ENCODE measurements at places on chromosomes 1 and 21.
A peak's percentile ranks its signal among the peaks of the same experiment; 100 is the strongest.

DNA sequence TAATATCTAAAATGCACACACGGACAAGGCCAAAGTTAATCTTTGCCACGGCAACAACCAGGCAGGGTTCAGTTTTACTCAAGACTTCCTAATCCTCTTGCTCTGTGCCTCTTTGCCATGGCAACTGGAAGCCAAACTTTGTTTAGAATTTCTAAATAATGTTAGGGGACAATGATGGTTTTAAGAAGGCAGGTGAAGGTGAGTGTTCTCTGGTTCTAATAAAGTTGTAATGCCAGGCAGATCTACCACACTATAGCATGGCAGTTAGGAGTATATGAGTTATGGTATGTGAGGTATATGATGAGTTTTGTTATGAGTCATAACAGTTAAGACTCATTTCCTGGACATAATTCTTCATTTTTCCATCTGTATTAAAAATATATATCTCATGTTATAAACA lies 2.7 kb downstream of the PTPRC start:
- peak; percentile 74 for DNase-seq

- peak; percentile 85 for DNase-seq
Measured at GRCh38 chr1:202164271-202165037, 4.1 kb upstream of the PTPN7 start.

DNA sequence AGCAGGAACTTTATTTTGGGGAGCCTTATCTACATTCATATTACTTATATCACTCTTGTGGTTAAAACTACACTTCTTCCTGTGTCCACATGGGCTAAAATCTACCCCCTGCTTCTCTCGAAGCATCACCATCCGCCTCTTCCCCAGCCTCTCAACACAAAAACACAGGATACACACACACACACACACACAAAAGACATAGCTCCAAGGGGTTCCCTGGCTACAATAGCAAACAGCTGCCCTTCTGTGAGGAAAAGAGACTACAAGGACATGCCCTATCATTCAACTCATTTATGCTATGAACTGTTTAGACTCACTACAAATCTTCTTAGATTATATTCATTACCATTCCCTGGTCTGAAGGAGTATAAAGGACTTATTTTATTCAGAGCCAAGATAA lies 155.0 kb downstream of the PIGK start:
- no peak for DNase-seq

DNA sequence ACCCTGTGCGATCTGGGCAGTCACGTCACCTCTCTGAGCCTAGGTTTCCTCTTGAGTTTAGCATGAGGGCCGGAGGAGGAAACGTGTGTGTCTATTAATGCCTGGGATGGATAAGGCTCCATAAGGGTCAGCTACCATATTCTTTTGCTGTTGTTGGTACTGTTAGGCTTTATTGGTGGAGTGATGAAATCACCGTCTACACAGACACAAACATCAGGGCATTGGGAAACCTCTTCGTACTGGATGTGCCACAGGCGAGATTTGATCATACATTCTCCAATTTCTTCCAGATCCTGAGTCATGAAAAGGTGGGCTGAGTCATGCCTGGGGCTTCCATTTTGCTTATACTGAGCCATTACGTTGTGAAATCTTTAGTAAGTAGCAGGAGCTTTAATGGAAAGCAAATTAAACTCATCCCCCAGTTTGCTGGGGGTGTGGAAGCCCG lies 24.9 kb upstream of the GRHL3 start:
- no peak for DNase-seq

DNA sequence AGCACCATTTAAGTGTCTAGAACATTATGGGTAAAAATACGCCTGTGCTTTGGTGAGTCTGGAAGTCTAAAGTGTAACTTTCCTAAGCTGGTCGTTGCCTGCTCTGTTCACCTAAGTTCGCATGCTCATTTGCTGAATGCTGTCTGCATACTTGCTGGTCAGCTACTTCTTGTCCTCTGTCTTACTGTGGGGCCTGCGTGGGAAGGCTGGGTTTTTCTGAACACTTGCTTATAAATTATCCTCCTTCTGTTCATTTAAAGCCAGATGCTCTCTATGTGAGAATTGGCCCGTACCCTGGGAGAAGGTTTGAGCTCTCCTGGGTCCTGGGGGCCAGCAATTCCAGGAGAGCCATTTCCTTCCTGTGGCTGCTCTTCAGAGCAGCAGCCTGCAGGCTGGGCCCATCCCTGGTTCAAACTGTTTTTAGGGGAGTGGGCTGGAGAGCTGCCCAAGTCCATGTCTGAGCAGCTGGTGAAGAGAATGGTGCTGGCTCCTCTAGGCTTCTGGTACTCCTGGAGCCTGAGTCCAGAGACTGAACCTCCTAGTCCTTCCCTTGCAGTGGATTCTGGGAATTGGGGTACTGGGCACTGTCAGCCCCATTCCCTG lies 75.7 kb downstream of the GALNT2 start:
- DNase-seq, result no peak

DNA sequence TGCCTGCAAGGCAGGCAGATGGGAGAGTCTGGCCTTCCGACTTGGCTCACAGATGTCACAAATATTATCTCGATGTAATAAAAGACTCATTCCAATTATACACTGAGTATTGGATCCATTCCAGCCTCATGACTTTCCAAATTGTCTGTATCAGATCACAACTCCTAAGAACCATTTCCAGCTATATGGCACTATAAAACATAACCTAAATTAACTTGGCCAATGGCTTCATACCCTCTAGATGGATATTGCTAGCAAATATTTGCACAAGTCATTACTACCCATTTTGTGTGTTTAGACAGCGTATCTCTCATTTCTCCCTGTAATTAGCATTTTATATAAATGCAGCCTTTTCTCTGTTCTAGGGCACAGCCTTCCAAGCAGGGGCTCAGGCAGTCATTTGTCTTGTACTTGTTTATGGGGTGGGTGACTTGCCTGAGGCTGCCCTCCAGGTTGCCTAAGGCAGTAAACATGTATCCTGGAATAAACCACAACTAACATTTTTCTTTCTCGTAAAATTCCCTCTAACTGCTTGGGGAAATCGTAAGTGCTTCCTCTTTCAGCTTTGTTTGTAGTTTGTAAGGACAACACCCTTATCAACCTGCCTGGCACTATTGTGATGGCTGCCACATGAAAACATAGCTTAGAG lies 70.6 kb upstream of the KCNJ6 start:
- DNase-seq, result no peak

GRCh38 chr1:31142406-31142805 lies 76.9 kb upstream of the PUM1 start:
- no peak for DNase-seq

DNA sequence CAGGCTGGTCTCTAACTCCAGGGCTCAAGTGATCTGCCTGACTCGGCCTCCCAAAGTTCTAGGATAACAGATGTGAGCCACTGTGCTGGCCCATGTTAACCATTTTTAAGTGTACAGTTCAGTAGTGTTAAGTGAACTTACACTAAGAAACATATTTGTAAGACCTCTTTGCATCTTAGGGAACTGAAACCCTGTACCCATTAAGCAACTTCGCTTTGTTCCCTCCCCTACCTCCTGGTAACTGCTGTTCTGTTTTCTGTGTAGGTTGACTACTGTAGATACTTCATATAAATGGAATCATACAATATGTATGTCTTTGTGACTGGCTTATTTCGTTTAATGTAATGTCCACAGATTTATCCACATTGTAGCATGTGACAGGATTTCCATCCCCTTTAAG lies 11.0 kb downstream of the NUDC start:
- no peak for DNase-seq

DNA sequence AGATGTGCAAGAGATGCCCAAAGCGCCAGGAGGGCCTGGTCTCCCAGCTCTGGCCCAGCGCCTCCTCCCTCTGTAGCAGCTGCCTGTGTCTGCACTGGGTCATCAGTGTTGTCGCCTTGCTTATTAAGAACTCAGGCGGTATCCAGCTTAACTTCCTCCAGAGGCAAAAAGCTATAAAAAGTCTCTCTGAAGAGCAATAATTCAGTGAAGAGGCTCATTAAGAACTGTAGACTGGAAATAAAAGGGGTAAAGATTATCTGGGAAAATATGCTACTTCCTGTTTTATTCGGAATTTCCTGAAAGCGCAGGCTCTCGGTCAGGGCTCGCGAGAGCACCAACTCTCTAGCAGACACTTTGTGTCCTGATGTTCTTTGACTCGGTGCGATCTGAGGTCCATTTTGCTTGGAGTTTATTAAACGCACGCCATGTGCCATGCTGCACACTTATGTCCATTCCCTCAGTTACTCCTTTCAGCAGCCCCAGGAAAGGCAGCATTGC lies 70.4 kb downstream of the MRPS6 start:
- no peak for DNase-seq

DNA sequence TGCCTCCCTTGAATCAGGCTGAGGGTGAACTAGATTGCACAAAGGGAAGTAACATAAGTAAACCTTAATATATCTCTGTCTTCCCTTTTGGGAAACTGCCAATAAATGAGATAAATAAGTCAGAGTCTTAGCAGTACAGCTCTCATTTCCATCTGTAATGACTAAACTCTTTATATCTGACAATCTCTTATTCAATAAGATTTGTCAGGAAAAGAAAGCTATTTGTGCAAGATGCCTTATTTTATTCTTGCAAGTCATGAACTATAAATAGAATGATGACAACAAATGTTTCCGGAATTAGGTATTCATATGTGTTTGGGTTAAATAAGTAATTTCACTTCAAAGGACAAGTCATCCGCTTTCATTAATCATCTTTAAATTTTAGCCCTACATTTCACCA lies 229.2 kb downstream of the PTGER3 start:
- DNase-seq, result no peak

Data from activated CD4-positive, alpha-beta T cell treated with anti-CD3 and anti-CD28 coated beads, Interleukin-2, amount 10 ng/mL, durations not matched to agents 7 days and 5 days (primary cell).